ENCODE measurements at places on chromosomes 5 and 9.

GRCh38 chr5:171412186-171412585 is 7.3 kb upstream of the FGF18 start:
- DNase-seq: no peak

DNA sequence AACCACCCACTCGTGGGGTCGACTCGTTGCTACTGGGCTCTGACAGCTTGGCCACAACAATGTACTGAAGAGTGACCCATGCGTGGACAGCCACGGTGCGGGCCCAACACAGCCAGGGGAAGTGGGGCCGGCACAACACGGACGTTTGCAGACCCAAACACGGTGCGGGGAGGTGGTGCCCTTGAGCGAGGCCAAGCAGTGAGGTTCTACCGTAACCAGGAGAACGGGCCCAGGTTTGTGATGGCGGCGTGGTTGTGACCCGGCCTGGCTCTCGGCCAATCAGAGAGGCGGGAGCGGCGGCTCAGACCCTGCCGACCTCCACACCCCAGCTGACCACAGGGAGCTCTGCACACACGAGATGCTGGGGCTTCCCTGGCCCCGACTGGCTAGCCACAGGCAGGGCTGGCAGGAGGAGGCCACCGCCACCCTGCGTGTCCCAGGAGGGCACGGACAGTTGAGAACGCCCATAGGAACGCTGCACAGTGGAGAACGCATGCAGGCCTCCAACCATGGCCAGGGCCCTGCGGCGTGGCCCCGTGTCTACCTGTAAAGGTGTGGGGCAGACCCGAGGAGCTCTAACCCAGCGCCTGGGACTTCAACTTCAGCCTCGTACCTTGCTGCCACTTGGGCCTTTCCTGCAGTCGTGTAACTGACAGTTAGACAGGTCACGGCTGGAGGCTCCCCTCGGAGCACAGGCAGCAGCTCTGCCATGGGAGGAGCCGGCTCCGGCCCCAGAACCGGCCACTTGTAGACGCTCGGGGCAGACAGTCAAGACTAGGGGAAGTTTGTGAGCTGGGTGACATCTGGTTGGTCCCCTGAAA is 13.7 kb downstream of the BRD3 start:
- no peak for DNase-seq

GRCh38 chr5:1510151-1510561 is 13.6 kb downstream of the LPCAT1 start:
- no peak for DNase-seq

DNA sequence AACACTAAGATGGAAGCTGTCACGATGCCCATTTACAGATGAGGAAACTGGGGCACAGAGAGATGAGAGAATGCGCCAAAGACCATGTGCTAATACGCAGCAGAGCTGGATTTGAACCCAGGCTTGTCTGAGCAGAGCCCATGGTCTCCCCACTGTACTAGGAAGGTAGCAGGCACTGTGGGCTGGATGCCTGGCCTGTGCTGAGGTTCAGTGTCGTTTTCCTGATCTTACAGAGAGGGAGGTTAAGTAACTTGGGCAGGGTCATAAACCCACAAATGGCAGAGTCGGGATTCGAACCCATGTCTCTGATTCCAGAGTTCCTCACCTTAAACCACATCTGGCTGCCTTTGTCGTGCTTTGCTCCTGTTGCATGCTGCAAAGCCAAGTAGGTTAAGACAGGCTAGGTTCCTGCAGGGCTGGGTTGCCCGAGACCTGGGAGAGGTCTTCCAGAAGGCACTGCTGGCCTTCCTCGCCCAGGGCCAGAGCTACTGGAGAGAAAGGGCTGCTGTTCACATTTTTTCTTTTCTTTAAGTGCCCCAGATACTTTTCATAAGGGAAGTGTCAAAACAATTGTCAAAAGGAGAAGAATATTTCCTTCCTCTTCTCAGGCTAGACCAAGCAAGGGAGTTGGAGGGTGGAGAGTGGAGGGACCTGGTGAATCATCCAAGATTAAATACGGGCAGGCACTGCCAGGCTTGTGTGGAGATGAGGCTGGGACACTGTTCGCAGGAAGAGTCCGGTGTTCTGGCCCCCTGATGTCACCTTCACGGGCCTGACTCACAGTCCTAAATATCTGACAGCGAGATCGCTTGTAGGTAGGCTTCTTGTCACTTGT is 3.2 kb downstream of the NEK6 start:
- DNase-seq: no peak

DNA sequence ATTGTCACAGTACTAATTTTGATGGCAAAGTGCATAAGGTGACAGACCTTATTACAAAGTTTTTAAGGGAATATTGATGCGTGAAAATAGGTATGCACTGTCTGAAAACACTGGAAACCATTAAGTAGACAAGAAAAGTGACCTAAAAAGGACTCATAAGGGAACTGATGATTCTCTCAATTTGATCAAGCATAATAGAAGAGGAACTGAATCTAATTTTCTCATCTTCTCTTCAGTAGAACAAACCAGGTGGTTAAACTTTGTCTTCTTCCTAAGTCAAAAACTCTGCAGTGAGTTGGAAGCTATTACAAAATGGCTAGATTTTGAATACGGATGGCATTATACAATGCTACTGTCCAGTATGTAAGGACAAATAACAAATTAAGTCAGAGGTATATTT is 53.4 kb downstream of the RNF145 start:
- no peak for DNase-seq

DNA sequence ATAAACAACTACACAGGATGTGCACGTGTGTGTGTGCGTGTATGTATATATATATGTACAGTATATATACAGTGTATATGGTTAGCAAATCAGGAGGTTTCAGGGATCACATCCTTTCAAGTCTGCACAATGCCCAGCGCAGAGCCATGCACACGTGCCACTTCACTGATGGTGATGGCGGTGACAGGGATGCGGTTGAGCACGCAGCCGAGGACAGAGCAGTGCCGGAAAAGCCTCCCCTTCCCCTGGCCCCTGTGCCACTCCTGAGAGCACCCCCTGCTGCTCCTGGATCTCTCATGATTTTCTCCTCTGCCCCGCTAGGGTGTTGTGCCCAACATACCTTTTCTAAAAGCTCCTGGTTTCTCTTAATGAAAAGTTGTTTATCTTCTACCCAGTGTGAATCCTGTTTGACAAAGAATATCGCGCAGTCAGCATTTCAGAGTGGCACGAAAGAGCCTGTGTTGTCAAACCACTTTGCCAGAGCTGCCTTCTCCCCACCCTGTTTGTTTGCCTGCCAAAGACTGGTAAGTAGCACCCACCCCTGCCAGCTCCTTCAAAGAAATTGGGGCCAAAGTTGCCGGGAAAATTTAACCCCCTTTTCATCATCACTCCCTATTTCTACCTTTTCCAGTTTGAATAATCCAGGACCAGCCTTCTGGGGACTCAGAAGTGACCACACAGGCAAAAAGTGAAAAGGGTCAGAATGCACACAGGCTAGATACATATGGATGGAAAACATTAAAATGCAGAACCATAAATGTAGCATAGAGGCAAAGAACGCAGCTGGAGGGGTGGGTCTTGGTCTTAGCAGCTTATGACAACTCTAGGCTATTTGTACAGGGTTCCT is 126.2 kb upstream of the DPYSL3 start:
- peak; percentile 15 for DNase-seq

GRCh38 chr9:104864675-104865104 is 63.3 kb downstream of the ABCA1 start:
- no peak for DNase-seq

GRCh38 chr5:43482490-43483297 is 971 bp downstream of the TMEM267 start:
- DNase-seq: no peak

GRCh38 chr9:17810728-17811571 is 232.1 kb downstream of the SH3GL2 start:
- peak; percentile 72 for DNase-seq

DNA sequence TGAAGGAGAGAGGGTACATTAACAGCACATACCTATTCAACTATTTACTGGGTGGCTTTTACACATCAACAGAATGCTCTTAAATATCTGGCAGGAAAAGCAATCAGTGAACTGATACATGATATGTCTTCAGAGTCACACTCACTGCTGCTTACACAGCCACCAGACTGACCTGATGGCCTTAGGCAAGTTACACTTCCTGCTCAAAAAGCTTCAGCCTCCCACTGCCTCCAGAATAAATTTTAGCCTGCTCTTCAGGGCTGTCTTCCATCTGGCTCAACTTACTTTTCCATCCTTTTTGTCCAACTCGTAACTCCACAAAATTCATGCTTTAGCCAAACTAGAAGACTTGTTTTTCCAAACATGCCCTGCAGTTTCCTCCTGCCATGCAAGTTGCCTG is 10.7 kb downstream of the LOX start:
- DNase-seq: no peak

DNA sequence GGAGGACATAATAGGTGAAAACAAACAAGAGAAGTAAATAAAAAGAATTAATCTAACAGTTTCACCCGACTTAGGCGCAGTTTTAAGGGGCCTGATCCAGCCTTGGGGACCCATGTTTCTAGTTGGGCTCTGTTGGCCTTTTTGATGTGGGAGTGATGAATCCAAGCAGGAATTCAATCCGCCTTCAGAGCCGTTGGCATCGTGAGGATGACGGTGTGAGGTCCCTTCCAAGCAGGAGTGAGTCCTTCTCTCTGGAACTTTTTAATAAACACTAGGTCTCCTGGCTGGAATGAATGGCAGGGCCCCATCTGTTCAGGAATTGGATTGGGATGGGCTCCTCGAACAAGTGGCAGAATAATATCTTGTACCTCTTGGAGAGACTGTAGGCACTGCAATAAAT is 22.3 kb upstream of the RHOBTB3 start:
- no peak for DNase-seq

GRCh38 chr9:104143550-104143910 is 49.4 kb downstream of the SMC2 start:
- no peak for DNase-seq

- peak; percentile 94 for DNase-seq
These were observed 306.6 kb upstream of the DMRT1 start for GRCh38 chr9:534886-535285.

GRCh38 chr5:127561254-127561653 is 43.8 kb downstream of the PRRC1 start:
- no peak for DNase-seq

DNA sequence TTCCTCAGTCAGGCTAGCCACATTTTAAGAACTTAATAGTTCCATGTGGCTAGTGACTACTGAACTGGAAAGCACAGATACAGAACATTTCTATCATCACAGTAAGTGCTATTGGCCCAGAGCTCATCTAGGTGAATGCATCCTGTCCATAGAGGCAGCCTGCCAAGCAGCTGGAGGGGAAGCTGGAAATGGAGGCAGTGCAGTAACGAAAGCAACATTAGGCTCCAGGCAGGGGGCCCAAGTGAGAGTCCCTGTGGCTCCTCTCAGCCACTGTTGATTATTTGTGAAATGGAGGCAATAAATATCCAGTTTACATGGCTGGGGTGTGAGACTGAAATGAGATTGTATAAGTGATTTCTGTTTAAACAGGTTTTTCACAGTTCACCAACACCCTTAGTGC is 227.2 kb upstream of the KLF9 start:
- DNase-seq: no peak

DNA sequence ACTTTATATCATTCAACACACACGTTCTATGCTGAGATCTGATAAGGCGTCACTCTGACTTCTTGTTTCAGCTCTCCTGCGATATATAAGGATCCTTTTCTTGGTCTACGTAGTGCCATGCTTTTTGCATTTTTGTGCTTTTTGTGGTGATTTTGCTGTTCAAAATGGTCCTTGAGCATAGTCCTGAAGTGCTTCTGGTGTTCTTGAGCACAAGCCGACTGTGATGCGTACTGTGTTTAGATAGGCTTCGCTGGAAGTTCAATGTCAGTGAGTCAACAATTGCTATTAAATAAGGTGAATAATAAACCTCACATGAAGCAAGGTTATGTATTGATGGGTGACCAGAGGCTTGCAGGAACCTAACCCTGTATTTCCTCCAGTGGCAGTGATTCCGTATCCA is 46.8 kb downstream of the ACO1 start:
- DNase-seq: no peak

DNA sequence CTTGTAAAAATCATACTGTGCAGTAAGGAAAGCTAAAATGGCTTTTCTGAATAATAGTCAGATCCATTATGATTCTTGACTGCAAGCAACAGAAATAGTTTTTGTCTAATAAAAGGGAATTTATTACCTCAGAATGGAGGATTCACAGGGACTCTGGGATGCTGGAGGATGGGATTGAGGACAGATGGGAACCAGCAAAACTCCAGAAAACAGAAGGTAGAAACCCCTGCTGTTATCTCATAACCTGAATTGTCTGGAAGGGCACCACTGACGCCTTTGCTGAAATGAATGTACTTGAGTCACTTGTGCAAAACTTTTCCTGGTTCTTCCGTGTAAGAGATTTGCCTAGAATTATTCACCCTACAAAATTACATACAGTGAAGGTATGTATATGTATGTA is 58.6 kb upstream of the DMAC1 start:
- DNase-seq: no peak

GRCh38 chr5:83035373-83036100 is 41.7 kb downstream of the TMEM167A start:
- peak; percentile 98 for DNase-seq

- no peak for DNase-seq
These were observed 146.7 kb downstream of the PRDM6 start for GRCh38 chr5:123235781-123236180.

GRCh38 chr5:135306557-135306956 is 92.5 kb downstream of the MACROH2A1 start:
- no peak for DNase-seq

- DNase-seq: no peak
These were observed 247.7 kb upstream of the ADRA1B start for GRCh38 chr5:159668556-159668955.

DNA sequence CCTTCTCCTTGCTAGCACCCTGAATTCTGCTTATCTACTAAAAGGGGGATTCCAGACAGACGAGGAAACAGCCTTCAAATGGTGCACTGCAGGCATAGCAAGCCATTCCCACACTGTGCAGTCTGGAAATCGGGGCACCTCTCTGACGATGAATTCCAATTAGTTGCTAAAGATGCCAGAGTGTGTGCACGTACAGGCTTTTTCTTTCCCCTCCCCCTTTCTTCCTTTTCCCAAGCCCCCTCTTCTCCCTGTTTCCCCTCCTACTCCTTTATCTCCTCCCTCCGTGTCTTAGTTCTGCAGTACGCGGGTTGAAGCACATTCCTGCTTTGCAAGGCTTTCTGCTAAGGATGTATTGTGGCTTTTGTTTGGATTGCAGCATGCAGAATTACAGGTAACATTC is at the start of gene GPR21:
Gene GPR21 (plus strand): TSS at position 316 of the 400 bp plus-strand sequence. CDS start 900 bp downstream, outside the sequence.
- DNase-seq: peak; percentile 21

GRCh38 chr9:28600226-28600625 is 1026.9 kb upstream of the C9orf72 start:
- DNase-seq: peak; percentile 24

GRCh38 chr5:142143878-142144277 is 35.3 kb downstream of the NDFIP1 start:
- DNase-seq: peak; percentile 44

- peak; percentile 13 for DNase-seq
These were observed 15.8 kb upstream of the FABP6 start for GRCh38 chr5:160213537-160213936.

- no peak for DNase-seq
These were observed 87.8 kb upstream of the HSPA9 start for GRCh38 chr5:138663009-138663408.

Measured in Ammon's horn (tissue), 1 donor.